ENCODE measurements at places on chromosomes 2 and 18. TPM values are rescaled to one million over a fixed set of nuclear protein-coding genes. Genes with fewer than 3 reads are reported as not detected.

DNA sequence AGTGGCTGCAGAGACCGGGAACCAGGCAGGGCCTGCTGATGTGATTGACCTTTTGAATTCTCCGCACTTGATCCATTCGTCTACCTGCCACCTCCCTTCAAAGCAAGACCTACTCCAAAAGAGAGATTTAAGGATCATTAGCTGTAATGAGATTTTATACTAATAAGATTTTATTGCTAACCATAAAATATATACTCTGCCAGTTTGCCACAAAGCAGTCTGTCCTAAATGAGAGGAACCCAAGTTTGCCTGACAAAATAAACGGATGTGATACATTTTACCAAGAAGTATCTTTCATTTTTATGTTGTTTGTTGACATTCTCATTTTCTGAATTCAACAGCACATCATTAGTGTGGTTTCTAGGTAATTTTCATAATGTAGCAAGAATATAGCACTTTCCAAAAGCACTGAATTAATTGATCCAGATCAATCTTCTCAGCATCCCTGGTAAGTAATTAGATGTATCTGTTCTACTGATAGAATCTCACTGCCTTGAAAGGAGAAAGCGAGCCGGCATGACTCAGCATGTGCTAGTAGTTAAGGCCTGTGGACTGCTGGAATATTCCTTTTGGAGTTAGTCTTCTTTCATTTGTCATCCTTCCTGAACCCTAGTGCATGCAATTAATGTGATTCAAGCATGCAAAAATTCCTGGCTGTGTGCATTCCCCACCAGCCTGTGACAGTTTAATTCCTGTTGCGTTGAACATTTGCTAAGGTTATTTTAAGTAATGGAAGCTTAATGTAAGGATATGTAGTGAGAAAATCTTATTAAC, 128.5 kb downstream of the ARL6IP6 start:
- DNase-seq = no peak

GRCh38 chr2:201139836-201140604, 24.1 kb downstream of the CFLAR start:
- no peak for DNase-seq

- DNase-seq = no peak
Observed at GRCh38 chr2:226403369-226403768, 396.3 kb downstream of the IRS1 start.

DNA sequence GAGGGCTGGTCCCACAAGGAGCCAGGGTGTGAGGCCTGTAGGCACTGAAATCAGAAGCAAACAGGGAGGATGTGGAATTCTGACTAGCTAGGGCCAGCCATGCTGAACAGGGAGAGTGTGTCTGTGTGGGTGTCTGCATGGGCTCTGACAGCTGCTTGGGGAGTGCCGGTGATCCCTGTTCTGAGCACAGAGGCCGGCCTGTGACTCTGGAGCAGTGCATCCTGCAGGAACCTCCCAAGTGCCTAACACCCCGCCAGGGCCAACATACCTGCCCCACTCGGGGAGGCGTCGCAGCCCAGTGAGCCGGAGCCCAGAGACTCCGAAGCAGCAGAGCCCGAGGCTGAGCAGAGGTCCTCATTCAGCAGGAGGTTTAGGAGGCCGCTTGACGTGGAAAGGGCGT, 11.5 kb upstream of the HES6 start:
- no peak for DNase-seq

- no peak for DNase-seq
Observed at GRCh38 chr2:181268174-181268867, 188.9 kb upstream of the ITGA4 start.

DNA sequence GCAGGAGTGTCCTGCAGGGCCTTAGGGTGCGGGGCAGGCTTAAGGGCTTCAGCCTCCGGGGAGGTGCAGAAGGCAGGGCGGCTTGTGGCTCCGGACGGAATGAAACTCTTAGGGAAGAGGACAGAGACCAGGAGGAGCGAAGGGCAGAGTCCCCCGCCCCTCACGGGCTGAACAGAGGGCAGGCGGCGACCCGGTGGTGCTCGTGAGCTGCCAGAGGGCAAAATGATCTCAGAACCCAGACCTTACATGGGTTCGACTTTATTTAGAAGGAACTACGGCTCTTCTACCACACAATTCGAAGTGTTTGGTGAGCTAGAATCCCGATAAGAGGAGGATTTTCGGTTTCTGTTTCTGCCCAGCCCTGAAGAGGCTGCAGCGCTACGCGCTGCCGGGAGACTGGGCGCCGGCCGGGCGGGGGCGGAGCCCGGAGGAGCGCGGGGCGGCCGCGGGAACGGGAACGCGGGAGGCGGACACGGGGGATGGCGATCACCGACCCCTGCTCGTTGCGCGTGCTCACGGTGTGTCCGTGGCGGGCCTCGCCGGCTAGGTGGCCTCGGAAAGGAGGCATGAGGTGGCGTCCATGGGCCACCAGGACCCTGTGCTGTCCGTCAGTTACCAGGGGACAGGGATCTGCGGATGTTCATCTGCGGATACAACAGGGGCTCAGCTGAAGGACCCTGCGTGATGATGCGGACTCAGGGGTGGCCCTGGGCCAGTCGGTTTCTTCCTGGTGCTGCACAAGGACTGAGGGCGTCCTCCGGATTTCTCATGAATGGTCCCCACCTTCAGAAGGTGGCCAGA, 4.2 kb upstream of the SP100 start:
- no peak for DNase-seq

GRCh38 chr18:58497845-58498244, 131.0 kb downstream of the ALPK2 start:
- DNase-seq = no peak

DNA sequence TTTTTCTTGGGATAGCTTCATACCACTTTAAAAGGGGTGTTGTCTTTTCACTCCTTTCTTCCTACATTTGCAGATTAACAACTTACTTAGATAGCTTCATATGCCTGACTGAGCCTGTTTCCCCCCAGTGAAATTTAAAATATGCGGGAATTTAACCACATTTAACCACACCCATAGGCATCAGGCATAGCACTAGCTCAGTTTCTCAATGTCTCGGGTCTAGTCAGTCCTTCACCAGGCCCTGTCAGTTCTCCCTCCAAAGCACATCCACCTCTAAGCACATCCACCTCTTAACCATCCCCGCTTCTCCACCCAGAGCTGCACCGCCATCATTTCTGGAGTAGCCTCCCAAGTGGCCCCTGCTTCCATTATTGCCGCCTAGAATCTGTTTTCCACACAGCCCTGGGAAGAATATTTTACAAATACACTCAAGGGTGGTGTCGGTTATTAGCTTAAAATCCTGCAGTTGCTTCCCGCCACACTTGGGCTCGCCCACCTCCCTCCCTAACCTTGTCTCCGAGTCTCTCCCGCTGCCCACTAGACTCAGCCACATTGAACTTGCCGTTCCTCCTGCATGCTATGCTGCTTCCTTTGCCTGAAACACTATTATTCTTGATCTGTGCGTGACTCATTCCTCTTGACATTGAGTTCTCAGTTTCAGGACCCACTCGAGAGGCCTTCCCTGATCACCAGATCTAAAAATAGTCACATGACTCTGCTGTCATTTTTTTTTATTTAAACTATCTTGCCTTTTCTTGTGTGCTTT, 68.3 kb downstream of the SPTBN1 start:
- DNase-seq = no peak

CXCR1 gene
- not detected for total RNA-seq

TBR1 gene
- total RNA-seq = not detected

Data from glomerular endothelial cell (primary cell).